ENCODE measurements at places on chromosomes 1 and 21.

DNA sequence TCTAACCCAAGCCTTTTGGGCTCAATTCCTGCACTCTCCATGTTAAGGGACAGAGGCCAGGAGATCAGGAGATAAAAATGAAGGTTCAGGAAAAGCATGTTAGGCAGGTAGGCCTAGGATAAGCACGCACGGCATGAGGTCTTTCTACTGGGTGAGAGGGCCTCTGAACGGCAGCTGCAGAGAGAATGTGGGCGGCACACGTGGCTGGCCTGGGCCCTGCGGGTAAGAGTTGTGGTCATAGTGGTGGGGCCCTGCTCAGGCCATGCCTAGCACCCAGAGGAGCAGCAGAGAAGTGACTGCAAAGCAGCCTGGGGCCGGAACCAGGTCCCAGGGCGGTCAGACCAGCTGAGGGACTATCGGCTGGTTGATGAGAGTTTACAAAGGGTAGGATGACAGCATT, 7.5 kb upstream of the FOXO6 start:
- DNase-seq: no peak

- no peak for DNase-seq
Observed at GRCh38 chr1:174657411-174657810, 209.6 kb downstream of the GPR52 start.

- DNase-seq: no peak
Observed at GRCh38 chr1:237282208-237282783, 240.3 kb downstream of the RYR2 start.

- DNase-seq: peak; percentile 8
Observed at GRCh38 chr1:20974069-20974468, 187.0 kb upstream of the HP1BP3 start.

- no peak for DNase-seq
Observed at GRCh38 chr1:39407510-39407895, 83.9 kb upstream of the BMP8A start.

DNA sequence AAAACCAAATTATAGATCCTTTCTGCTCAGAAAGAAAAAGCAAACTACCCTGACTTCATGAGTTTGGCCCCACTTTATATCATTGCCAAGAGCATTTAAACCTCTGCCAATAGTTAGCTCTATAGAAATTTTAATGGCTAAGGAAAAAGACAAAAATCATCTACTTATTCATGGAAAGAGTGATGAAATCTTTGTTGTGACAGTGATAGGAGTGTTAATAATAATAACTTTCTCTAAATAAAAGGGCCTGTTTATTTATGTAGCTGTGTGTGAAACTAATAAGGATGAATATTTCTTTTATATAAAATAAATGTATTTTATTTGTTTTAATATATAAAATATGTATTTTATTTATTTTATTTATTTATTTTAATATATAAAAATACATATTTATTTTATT, 6.4 kb downstream of the CHODL start:
- DNase-seq: no peak

DNA sequence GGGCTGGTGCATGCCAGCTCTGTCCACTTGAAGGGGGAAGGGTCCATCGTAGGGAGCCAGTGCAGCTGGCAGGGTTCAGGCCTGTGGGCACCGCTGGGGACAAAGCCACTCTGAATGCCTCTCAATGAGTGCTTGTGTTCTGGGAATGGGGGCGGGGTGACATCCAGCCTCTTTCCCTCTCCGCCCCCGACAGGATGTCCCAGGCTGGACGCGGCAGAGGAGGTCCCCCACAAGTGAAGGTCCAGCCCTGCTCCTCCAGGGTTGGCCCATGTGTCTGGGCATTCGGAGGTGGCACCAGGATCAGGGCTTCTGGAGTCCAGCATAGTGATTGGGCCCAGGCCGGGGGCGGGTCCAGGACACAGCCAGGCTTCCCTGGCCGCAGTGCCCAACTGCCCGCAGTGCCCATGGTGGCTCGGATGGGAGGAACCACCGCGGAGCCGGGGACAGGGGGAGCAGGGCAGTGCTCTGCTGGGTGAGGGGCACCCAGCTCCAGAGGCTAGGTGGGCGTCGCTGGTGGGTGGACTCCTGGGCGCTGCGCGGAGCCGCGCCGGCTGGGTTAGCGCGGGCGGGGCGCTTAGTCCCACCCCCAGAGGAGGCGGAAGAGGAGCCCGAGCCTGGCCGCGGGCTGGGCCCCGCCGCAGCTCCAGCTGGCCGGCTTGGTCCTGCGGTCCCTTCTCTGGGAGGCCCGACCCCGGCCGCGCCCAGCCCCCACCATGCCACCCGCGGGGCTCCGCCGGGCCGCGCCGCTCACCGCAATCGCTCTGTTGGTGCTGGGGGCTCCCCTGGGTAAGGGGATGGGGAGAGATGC, at the start of gene SHISA4:
SHISA4 (plus strand) TSS at position 617 of the 808 bp plus-strand sequence; CDS start at position 714, 97 bp downstream.
- peak; percentile 78 for DNase-seq

GRCh38 chr1:44630116-44630515, 44.2 kb downstream of the TMEM53 start:
- peak; percentile 24 for DNase-seq

GRCh38 chr1:46618754-46619415, 2.3 kb upstream of the MOB3C start:
- no peak for DNase-seq

- DNase-seq: no peak
Observed at GRCh38 chr1:5891736-5892135, 100.5 kb downstream of the NPHP4 start.

DNA sequence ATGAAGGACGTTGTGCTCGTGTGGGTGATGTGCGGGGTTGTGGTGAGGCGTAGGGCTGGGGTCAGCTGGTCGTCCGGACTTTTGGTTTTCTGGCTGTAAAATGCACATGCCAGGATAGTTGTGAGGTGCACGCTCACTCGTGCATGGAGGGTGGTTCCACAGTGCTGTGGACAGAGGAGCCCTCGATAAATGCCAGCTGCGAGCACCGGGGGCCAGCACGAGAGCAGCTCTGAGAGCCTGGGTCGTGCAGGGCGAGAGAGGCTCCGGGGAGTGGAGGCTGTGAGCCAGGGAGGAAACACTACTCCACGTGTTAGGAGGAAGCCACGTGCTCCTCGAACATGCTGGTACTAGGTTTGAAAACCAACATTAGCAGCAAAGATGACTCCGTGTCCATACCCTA, 39.4 kb downstream of the COL18A1 start:
- DNase-seq: no peak

- DNase-seq: no peak
Observed at GRCh38 chr1:248736977-248737376, 18.6 kb downstream of the LYPD8 start.

DNA sequence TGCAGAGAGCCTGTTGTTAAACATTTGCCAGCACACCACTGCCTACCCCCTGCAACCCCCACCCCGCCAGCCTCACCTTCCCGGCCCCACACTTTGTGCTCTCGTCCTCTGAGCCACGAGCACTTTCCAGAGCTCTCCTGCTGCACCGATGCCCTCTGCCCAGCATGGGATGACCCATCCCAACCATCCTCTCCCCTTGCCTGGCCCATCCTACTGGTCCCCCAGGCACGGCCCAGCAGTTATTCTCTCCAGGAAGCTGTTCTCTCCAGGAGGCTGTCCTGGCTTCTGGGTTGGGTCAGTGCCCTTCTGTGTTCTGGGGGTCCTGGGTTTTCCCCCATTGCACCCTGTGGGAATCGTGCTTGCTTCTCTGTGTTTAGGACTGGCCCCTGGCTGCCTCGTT, 60.1 kb upstream of the ABCG1 start:
- DNase-seq: no peak

DNA sequence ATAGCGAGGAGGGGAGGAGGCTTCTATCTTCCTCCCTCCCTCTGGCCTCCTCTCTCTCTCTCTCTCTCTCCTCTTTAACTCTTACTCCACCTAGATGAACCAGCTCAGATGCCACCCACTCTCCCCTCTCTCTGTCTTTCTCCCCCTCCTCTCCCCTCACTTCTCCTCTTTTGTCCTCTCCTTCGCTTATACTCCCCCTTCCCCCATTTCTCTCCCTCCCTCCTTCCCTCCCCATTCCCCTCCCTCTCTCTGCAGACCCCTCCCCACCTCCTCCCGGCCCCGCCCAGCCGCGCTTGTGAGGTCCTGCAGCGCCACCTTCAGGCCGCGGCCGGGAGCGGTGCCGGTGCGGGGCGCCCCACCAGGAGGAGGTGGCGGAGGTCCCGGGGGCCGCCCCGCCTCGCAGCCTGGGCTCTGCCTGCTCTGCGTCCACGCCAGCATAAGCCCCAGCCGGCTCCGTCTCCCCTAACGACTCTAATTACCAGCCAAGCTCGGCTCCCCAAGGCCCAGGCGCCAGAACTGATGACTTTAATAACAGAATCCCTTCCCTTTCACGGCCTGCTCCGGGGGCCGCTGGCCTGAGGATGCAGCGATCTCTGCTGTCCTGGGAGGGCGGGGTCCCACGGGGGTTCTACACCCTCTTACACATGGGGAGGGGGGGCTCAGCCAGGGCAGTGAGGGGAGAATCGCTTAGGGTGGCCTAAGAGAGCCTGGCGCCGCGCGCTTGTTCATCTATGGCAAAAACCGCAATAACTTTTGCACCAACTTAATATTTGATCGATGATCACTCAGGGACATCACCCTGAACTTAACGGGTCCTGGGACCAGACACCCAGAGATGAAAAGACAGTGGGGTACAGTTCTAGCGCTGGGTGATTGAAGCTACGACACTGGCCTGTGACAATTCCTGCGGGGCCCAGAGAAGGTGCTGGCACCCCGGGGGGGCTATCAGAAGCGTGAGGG, 637.3 kb downstream of the MATN1 start:
- no peak for DNase-seq

DNA sequence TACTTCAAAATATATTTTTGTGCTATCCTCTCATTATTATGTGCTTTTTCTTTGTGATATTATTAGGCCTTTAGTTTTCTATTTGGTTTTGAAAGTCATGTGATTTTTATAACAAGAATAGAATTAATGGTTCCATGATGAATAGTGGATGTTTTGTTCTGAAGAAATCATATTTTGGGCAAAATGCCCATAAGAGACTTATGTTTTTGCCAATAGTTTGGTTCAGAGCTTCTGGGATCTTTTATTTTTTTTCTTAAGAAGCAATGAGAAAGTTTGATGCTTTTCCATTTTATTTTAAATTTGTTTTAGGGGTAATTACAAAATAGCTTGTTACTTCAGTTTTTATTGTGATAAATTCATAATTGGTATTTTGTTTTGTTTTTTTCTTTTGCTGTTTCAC, 49.8 kb downstream of the LYPLAL1 start:
- DNase-seq: no peak

GRCh38 chr1:225940385-225941151, 452 bp downstream of the LEFTY2 start:
- no peak for DNase-seq

DNA sequence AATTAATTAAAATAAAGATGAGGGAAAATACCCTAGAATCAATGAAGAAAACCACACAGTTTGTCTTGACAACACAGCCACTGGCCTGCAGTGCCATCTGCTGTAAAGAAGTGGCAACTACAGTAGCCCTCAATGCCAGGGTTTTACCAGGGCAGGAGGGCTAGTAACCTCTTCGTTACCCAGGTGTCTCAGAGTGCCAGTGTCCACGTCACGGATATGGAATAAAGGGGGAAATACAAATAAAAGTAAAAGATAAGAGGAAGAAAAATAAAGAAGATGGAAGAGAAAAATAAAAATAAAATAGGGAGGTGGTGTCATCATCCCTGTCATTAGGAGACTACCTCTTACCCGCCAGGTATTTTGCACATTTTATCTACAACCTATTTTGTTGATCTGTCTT, 14.2 kb upstream of the SLC44A3 start:
- peak; percentile 40 for DNase-seq

- DNase-seq: no peak
Observed at GRCh38 chr21:41490330-41490729, 17.6 kb downstream of the TMPRSS2 start.

DNA sequence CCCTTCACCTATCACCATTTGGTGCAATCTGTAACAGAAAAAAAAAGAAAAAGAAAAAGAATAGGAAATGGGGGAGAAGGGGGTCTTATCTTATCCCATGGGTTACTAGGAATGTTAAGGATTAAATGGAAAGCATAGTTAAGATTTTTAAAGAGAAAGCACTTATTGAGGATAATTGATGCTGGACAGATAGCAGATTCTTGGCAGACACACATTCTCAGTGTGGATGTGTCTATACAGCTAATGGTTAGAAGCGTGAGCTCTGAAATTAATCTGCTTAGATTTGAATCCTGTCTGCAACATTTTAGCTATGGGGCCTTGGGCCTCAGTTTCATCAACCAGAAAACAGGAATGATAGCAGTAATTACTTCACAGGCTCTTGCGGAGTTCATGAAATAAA, 67.1 kb downstream of the SSBP3 start:
- DNase-seq: no peak

DNA sequence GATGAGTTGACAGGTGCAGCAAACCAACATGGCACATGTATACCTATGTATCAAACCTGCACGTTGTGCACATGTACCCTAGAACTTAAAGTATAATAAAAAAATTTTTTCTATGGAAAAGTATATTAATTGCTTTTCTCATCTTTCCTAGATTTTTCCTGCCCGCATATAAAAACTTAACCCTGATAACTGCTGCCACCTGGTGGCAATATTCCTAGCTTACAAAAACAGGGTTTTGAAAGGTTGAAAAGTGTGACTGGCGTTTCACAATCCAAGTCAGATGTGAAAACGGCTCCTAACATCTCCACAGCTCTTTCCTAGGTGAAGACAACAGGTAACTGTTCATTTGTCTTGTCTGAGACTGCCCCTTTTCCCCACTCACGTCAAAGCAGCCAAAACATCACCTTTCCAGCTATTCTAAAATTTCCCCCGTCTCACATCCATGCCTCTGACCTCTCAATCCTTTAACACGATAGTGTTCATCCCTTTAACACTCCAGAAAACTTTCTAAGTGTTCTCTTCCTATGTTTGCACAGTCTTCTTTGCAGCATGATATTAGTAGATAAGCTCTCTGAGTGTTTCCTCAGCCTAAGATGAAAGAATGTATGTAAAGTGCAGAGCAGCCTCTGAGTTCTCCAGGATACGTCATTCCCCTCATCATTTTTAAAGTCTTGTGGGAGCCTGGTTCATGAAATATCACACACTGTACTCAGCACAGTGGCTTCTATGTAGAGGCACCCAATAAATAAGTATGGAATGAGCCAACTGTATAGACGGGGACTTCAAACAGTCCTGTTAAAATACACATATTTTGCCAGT, 27.5 kb downstream of the OVGP1 start:
- peak; percentile 38 for DNase-seq

GRCh38 chr1:54782588-54782987, 18.3 kb upstream of the PARS2 start:
- DNase-seq: no peak

GRCh38 chr1:224781800-224782199, 147.7 kb upstream of the DNAH14 start:
- DNase-seq: no peak

- no peak for DNase-seq
Observed at GRCh38 chr1:238334170-238334569, 443.4 kb upstream of the ZP4 start.

Data from HT1080 (cell line).